ENCODE measurements at places on chromosomes 1 and 21.

DNA sequence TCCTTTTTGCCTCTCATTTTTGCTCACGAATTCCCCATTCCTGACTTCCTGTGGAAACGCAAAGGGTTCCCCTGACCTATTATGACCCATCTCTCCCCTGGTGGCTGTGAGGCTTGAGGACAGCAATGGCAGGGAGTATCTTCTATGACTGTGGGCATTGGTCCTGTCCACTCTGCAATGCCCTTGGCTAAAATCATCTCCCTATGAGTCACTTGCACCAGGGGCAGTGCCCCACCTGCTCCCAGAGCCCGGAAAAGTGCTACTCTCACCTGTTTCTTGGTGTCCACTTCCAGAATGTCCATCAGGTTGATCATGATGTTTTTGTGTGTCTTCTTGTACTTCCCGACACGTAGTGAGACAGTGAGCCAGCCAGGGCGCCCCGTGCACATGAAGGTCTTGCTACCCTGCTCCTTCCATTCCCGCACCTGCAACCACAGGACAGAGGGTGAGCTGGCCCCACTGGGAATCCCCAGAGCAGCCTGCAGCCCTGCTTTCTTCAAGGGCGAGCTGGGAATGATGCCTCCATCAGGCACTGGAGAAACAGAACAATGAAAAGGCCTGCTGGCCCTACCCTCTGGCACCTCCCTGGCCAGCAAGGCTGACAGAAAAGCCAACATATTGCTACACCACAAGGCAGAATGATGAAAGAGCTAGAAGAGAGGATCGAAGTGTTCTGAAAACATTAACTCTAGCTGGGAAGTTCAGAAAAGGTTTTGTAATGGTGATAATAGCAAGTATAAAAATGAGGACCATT is 3.5 kb downstream of the DHCR24 start:
- no peak for DNase-seq

- peak; percentile 61 for DNase-seq
Measured at GRCh38 chr1:91997607-91998195, 32.1 kb upstream of the EPHX4 start.

GRCh38 chr1:62849031-62849430 is 65.1 kb downstream of the ATG4C start:
- no peak for DNase-seq

DNA sequence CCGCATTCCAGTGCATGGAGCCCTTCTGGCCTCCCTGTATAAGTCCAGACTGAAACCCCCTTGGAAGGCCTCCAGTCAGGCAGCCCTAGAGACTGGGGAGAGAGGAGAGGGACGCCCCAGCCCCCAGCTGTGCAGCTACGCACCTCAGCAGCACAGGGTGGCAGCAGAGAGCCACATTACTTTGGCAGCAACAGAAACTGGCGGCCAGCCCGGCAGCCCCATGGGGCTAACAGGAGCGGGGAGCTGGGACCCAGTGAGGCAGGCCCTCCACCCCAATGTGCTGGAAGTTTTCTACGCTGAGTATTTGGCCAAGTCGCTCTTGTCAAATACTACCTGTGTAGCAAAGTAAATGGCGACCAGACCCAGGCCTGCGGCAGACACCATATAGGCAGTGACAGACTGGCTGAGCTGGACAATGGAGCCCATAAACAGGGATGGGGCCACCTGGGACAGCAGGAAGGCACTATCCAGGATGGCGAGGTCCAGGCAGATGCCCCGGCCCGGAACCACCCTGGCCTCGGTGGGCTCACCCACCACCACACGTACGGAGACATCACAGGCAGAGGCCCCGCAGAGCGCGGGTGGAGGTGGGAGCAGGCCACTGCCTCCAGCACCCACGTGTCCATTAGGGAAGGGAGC is 21.2 kb downstream of the SLC45A3 start:
- DNase-seq, result peak; percentile 83

- DNase-seq, result peak; percentile 58
Measured at GRCh38 chr1:52296345-52296744, 69.7 kb downstream of the CC2D1B start.

DNA sequence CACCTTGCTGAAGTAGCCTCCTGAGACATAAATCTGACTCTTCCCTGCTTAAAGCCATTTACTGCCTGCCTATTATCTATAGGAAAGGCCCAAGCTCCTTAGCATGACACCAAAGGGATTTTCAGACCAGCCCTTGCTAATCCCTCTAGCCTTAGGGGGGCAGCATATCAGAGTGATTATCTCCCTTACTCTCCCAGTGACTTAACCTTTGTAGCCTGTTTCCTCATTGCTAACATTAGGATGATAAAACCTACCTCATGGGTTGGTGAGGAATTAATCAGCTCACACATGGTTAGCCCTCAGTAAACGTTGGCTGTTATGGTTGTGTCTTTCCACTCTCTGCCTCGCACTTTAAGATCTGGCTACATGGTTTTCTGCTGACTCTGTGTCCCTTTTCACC is 70.1 kb downstream of the ROR1 start:
- DNase-seq, result no peak

DNA sequence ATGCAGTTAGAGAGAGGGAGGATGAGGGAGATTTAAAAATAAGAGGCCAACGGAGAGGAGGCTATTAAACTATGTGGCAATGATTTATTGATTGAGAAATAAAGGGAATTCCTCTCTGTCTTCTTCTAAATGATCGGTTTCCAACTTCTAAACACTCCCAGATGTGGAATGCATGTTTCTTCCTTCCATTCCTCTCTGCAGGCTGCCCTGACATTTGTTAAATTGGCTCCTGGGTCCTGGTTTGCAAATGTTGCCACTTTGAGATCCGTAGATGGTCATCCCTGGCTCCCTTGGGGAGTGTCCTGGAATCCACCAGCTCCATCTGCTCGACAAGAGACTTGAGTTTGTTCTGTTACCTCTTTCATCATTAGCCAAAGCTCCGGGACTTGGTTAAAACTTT is 10.3 kb upstream of the C1orf198 start:
- DNase-seq, result no peak

- DNase-seq, result no peak
Measured at GRCh38 chr1:116096013-116096618, 15.1 kb upstream of the MAB21L3 start.

DNA sequence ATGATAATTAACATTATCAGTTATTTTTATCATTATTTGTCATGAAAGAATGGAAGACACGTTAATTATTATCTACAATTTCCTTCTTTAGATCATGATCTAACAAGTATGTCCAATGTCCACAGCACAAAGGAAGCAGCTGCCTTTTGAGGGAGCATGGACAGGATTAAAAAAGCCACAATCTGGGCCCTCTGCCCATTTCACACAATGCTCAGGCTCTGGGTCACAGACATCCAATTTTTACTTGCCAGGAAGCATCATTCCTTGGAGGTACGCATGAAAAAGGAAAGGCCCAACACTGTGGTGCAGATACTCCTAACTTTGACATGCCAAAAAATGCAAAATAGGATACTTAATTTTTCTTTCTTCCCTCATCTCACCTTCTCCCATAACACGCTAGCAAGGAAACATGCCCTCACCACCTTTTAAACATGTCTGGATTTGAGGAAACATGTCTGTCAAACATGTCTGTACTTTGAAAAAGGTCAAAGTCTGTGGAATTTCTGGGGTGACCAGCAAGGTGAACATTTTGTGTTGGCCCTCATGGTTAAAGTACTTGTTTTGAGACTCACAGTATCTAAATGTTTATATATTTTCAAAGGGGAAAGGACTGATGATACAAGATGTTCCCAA is 40.0 kb downstream of the GADD45A start:
- no peak for DNase-seq

- no peak for DNase-seq
Measured at GRCh38 chr1:216246577-216247203, 176.6 kb downstream of the USH2A start.

GRCh38 chr1:29924017-29924431 is 687.7 kb downstream of the PTPRU start:
- DNase-seq, result no peak

DNA sequence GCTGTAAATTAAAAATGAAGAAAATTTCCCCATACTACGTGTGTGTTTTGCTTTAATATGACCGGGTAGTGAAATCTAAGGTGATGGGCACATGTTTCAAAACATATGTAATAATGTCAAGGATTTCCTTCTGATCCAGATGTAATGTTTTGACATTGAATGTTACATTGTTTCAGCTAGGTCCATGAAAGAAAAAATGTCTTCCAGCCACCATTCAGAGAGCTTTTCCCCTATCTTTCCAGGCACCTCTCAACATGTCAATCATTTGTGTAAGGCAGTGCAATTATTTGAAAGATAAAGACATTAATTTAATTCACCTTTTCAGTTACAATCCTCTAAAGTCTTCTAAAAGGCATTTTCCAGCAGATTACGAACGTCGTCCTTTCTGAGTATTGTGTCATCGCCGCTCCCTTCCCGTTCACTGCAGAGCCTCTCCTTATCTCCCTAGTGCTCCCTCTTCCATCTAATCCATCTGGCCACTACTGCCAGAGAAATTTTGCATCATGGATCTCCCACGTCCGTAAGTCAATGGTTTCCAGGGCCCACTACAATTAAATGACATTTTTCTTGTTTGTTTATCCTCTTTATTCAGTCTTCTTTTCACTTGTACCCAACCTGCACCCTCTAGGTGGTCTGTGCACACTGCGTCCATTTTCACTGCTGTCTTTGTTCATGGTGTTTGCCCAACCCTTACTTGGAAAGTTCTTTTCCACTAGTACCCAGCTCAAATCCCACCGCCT is 1.3 kb upstream of the VAMP3 start:
- no peak for DNase-seq

- DNase-seq, result no peak
Measured at GRCh38 chr1:233598891-233599541, 14.9 kb upstream of the KCNK1 start.

DNA sequence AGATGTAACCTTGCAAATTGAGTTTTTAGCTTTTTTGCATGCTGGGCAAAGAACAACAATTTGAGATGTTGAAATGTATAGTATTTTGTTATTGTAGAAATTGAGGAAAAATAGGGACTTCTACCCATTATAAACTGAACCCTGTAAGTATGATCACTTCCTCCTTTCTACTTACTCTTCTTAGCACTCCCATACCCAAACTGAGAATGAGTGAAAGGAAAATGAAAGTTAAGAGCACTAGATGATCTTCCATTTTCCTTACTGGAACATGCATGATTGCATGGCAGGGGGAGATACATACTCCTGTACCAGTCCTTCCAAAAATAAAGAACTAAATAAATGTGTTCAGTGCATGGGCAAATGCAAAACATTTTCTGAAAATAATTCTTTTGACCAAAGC is 107.4 kb upstream of the KIAA1614 start:
- peak; percentile 69 for DNase-seq

DNA sequence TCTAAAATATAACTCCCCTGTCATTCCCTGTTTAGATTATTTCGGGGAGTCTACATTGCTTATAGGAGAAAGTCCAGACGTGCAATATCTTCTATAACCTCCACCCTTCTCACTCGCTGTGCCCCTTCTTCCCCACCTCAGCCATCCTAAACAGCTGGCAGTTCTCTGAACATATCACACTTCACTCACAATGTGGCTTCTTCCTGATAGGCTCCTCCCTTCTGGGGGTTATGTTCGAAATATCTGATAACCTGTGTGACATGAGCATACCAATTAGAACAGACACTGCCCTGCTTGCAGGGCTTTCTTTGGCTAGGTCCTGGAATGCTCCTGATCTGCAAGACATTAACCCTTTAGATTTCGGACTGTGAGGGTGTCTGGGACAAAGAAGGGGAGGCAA is 274.6 kb downstream of the NFIA start:
- no peak for DNase-seq

DNA sequence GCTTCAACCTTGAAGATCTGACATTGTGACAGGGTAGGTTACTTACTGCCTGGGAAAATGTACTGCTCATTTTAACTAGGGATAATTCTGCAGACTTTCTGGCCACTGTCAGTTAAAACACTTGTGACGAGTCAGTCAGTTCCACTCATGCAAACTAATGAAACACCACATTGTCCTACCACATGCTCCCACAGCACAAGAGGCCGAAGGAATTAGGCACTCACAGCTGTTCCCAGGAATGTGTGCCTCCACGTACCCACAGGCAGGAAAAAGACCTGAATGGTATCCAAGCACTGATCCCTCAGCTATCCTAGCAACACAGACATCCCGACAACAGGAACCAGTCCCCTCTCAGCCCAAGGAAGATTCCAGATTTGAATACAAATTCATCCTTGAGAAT is 12.3 kb downstream of the BCAR3 start:
- no peak for DNase-seq

- DNase-seq, result no peak
Measured at GRCh38 chr1:40384413-40384762, 10.9 kb downstream of the SMAP2 start.

DNA sequence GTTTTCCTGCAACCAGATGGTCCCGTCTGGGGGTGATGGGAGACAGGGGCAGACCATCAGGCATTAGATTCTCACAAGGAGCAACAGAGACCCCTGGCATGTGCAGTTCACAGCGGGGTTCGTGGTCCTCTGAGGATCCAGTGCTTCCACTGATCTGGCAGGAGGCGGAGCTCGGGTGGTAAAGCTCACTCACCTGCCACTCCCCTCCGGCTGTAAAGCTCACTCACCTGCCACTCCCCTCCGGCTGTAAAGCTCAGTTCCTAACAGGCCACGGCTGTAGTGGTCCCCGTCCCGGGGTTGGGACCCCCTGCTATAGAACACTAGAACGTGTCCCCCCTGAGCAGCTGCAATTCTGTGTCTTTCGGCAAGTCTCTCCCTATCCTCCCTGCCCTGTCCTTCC is 4.6 kb downstream of the KRTAP10-12 start:
- no peak for DNase-seq

- peak; percentile 16 for DNase-seq
Measured at GRCh38 chr1:41738475-41738874, 180.2 kb downstream of the HIVEP3 start.

DNA sequence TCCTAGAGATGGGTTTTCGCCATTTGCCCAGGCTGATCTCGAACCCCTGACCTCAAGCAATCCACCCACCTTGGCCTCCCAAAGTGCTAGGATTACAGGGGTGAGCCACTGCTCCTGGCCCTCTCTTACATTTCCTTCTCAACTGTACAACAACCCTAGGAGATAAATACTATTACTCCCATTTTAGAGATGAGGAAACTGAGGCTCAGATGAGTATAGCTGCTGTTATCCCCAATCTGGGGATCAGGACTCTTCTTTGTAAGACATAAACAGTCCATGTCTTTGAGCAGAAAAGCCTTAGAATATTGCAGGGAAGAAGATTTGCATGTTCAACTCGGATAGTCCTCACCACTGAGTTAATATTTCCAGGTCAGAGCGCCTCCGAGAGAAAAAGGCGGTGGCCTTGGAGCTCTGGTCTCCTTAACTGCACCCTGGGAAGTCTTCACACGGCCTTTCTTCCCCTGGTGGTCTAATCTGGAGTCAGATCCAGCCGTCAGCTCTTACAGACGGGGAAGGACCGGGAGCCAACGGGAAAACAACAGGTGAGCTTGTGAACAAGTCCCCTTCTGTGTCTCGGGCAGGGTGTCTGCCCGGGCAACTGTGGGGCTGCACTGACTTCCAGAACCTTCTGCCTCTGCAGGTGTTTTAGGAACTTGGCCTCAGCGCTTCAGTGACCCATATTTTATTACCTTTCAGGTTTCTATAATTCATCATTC is 5.9 kb upstream of the OLIG1 start:
- no peak for DNase-seq
